ENCODE measurements at places on chromosomes 2 and 18. TPM values are rescaled to one million over a fixed set of nuclear protein-coding genes. Genes with fewer than 3 reads are reported as not detected.

Gene TPO
- polyA plus RNA-seq: 1.8 TPM

Gene BCL2
- 29.8 TPM for polyA plus RNA-seq

Gene DPP10
- polyA plus RNA-seq: not detected

- DNase-seq: no peak
Observed at GRCh38 chr18:55863876-55864275, 275.9 kb upstream of the TCF4 start.

DNA sequence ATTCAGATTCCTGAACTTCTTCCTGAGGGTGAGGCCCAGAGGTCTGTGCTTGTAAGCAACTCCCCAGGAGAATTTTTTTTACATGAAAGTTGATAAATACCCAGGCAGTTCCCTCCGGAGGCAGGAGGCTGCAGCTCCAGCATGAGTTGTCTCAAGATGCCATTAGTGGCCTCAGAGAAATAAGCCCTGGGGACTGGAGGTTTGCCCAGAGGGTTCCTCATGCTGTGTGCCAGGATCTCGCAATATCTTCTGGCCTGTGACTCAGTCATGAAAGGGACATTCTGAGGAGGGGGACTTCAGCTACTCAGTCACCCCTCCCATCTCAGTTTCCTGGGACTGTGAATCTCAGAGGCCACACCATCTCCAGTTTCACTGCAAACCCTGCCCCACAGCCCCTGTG, 49.9 kb downstream of the LYPD1 start:
- DNase-seq: no peak

DNA sequence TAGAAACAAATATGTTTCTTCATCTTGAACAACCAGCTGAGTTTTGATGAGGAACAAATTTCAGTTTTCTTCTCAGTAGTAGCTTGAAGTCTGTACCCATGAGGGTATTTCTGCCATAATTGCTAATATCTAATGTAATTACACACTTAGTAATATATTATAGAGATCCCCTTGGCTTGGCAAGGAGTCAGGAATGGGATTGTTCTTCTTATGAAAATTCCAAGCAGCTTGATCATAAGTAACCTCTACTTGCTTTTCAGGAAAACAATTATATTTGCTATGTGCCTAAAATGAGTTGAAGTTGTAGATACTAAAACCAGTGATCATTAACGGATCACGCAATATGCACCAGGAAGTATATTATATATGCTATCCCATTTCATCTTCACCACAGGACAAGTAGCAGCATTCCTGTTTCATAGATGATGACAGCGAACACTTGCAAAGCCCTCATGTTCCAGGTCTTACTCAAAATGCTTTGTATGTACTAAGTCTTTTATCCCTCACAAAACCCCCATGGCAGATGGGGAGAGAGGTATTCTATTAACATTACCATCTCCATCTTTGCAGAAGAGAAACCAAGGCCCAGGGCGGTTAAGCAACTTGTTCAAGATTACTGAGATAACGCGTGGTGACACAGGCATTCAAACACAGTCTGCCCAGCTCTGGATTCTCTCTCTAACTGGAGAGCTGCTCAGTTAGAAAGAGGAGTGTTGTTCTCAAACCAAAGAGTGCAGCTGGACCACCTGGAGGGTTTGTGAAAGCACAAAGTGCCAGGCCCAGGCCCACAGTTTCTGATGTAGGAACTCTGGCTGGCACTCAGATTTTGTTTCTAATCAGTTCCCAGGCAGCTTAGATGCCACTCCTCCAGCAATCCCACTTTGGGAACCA, 21.8 kb upstream of the RGPD4 start:
- DNase-seq: no peak

GRCh38 chr18:23438608-23439366, 14.3 kb upstream of the RIOK3 start:
- DNase-seq: no peak

- DNase-seq: no peak
Observed at GRCh38 chr2:202203348-202203747, 35.0 kb downstream of the SUMO1 start.

- DNase-seq: no peak
Observed at GRCh38 chr2:133503323-133503722, 64.9 kb downstream of the NCKAP5 start.

DNA sequence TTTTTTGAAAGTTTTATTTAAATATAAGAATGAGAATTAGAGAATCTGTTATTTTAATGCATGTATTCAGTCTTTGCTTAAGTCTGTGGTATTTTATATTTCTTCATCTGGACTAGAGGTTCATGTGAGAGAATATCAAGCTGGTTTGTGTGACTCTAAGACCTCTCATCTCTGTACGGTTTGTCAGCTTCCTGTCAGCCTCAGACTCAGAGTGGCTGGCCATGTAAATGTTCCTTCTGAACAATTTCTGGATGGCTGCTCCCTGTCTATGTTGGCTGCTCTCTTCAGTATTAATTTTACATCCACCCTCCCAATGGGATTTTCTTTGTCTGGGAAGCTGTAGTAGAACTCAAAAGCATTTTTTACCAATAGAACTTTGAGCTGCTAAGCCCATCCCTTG, 225.3 kb upstream of the THUMPD2 start:
- no peak for DNase-seq

- DNase-seq: no peak
Observed at GRCh38 chr18:12803069-12803936, 80.7 kb downstream of the PTPN2 start.

DNA sequence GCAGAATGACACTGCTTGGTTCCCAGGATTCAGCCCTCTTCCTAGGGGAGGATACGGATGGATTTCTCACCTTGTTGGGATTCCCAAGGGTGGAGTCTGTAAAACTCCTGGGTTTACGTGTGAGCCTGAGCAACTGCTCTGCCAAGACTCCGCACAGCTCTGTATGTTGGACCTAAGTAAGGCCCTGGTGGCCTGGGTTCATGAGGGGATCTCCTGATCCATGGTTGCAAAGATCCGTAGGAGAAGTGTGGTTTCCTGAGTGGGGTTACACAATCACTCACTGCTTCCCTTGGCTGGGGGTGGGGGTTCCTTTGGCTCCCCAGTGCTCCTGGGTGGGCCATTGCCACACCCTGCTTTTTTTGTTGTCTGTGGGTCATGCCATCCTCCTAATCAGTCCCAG, 37.7 kb downstream of the ANKRD12 start:
- DNase-seq: no peak

- DNase-seq: no peak
Observed at GRCh38 chr18:76979111-76979751, 153.4 kb downstream of the MBP start.
